Activated T-cell treated with anti-CD3 and anti-CD28 coated beads, Interleukin-2, amount 50 U/mL, for 24 hours (primary cell): ENCODE measurements at places on chromosomes 3 and 15.

GRCh38 chr15:67194171-67195114 lies 60.0 kb downstream of the AAGAB start:
- peaks cover 21% of the 10 kb centered on the region for H3K4me1 ChIP-seq
- no peak for DNase-seq

- H3K4me3 ChIP-seq = no peak overlapping the region
- no peak for DNase-seq
- no peaks in the 10 kb centered on the region for H3K4me1 ChIP-seq
Observed at GRCh38 chr3:57118254-57118653, 46.9 kb downstream of the IL17RD start.

DNA sequence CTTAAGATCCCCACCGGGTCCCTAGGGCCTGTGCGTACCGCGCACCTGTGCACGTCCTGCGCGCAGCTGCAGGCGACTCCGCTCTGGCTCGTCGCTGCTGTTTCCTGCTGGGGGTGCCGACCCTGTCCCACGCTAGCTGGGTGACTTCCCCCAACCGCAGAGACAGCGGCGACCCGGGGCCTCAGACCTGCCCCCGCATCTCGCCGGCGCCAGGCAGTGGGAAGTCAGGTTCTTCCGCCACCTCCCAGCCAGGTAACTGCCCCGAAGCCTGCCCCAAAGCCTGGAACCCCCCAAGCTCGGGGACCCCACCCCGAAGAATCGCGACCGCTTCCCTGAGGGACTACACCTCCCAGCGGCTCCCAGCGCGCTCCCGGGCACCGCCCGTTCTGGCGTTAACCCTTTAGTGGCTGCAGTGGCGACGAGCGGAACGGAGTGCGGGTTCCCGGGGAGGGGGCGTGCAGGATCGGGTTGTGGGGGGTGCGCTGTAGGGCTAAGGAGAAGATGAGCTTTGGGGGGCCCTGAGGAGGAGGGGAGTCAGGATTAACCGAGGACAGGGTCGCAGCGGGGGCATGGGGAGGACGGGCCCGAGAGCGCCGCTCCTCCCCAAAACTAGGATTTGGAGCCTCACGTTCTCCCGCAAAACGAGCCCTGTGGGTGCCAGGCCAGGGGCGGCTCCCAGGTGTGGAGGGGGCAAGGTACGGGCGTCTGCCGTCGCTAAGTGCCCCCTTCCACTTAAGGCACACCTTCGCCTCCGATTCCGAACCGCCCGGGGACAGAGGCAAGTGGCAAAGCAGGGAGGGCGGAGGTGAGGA lies 589 bp downstream of the NEIL1 start:
- peaks cover 14% of the 10 kb centered on the region for H3K36me3 ChIP-seq
- H3K27ac ChIP-seq = peak overlapping the region; percentile 27
- DNase-seq = peak; percentile 73
- peaks cover 8% of the 10 kb centered on the region for H3K27me3 ChIP-seq

DNA sequence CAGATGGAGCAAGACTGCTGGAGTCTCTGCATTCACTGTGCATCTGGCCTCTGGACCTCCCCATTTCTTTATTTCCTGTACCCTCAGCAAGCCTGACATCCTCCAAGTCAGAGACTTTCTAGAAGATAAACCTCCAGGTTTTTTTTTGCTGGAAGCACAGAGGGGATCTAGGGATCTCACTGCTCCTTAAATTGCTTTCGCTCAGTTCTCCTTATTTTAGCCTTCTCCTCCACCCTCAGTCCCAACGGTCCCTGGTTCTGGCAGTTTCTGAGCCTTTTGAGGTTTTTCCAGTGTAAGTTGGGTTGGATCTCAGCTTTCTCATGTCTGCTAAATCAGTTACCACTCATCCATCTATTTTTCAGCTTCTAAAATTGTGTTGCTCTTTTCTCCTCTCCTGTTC lies 22.7 kb upstream of the CHD2 start:
- peaks cover 38% of the 10 kb centered on the region for H3K4me1 ChIP-seq
- H3K27me3 ChIP-seq = no peaks in the 10 kb centered on the region
- DNase-seq = no peak
- peaks cover 2% of the 10 kb centered on the region for H3K36me3 ChIP-seq
- H3K27ac ChIP-seq = no peak overlapping the region

DNA sequence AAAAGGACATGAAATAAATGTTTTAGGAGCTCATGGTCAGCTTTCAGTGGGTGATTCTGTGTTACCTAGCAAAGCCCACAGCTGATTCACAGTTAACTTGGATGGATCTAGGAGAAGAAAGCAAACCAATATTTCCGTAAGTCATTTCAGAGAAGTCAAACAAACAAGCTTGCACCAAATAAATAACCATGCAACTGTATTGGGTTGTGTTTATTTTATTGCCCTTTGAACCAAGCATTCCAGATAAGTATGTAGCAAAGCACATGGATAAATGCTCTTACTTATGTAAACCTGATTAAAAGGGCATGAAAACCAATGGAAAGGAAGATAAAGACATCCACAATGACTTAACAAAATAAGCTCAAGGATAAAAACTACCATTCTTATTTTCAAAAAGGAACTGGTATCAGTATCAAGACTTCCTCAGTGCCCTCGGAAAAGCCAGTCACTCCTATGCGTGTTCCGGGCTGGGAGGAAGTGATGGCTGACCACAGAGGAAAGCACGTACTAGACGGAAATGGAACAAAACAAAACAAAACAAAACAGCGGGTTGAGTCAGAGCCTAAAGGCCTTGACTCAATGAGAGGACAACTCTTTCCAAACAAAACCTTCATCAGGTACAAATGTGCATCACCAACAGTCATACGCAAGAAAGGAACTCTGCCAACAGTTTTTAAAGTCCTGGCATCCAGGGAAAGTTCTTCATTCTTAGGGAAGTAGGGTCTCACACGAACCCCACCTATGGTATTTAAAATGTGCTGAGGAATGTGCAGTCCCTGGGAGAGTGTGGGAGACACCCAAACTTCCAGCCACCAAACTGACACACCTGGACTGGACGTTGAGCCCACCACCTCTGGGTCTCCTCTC lies 103.3 kb downstream of the SNRK start:
- H3K27me3 ChIP-seq = no peaks in the 10 kb centered on the region
- DNase-seq = peak; percentile 62
- H3K36me3 ChIP-seq = no peaks in the 10 kb centered on the region
- peak overlapping the region; percentile 87 for H3K27ac ChIP-seq
- H3K4me1 ChIP-seq = peaks cover 74% of the 10 kb centered on the region

GRCh38 chr3:111605493-111605892 lies 10.3 kb upstream of the ZBED2 start:
- no peaks in the 10 kb centered on the region for H3K27me3 ChIP-seq
- peak overlapping the region; percentile 95 for H3K27ac ChIP-seq
- peaks cover 75% of the 10 kb centered on the region for H3K36me3 ChIP-seq
- peak overlapping the region; percentile 64 for H3K4me3 ChIP-seq
- H3K4me1 ChIP-seq = peaks cover 92% of the 10 kb centered on the region
